ENCODE measurements at places on chromosomes 13 and 19.
A peak's percentile ranks its signal among the peaks of the same experiment; 100 is the strongest.

GRCh38 chr13:97200081-97200942, 21.8 kb upstream of the MBNL2 start:
- H3K4me1 ChIP-seq: no peaks in the 10 kb centered on the region
- peaks cover 6% of the 10 kb centered on the region for H3K36me3 ChIP-seq
- H3K27me3 ChIP-seq: peaks cover 25% of the 10 kb centered on the region
- H3K4me3 ChIP-seq: no peak overlapping the region

- H3K27me3 ChIP-seq: peaks cover 14% of the 10 kb centered on the region
- peaks cover 6% of the 10 kb centered on the region for H3K36me3 ChIP-seq
- no peak overlapping the region for H3K4me3 ChIP-seq
- no peaks in the 10 kb centered on the region for H3K4me1 ChIP-seq
- no peak overlapping the region for H3K27ac ChIP-seq
Measured at GRCh38 chr13:78045916-78046315, 127.3 kb upstream of the EDNRB start.

DNA sequence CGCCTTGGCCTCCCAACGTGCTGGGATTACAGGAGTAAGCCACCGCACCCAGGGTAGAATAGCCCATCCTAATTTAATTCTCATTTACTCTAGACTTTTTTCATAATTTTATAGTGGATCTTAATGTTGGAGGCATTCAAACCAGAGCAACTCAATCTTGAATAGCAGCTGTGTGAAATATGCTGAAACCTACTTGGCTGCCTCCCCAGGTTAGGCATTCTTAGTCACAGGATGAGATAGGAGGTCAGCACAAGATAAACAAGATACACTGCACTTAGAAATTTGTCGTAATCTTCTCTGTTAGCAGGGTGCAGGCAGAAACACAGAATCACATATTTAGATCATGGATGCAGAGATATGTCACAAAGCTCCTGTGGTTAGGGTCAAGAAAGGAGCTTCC, 2.7 kb upstream of the ZNF43 start:
- DNase-seq: no peak
- peaks cover 17% of the 10 kb centered on the region for H3K4me1 ChIP-seq
- H3K27ac ChIP-seq: no peak overlapping the region
- H3K27me3 ChIP-seq: no peaks in the 10 kb centered on the region

DNA sequence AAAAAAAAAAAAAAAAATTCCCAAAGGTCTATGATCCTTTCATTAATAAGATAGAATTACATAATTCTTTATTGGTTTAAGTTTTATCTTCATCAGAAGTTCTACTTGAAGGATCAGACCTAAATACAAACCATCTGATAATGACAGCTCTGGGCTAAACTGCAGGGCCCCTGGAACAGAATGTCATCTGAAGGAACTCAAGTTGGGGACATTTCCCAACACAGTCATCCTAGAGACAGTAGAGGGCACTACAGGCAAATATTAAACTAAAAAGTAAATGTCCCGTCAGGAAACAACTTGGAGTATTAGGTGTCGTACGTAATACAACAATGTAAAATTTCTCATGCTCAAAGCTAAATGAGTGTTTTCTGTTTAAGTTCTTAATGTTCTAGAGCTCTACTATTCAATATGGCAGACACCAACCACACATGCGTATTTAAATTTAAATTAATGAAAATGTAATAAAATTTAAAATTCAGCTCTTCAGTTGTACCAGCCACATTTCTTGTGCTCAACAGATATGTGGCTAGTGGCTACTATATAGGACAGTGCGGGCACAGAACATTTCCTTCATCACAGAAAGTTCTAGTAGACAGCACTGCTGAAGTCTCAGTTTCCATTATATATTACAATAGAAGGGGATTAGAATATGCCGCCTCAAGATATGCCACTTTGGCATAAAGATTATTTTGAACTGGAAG, 21.8 kb upstream of the NAXD start:
- DNase-seq: no peak
- H3K27me3 ChIP-seq: peaks cover 7% of the 10 kb centered on the region
- H3K36me3 ChIP-seq: no peaks in the 10 kb centered on the region
- no peak overlapping the region for H3K27ac ChIP-seq
- no peak overlapping the region for H3K4me3 ChIP-seq
- no peaks in the 10 kb centered on the region for H3K4me1 ChIP-seq

DNA sequence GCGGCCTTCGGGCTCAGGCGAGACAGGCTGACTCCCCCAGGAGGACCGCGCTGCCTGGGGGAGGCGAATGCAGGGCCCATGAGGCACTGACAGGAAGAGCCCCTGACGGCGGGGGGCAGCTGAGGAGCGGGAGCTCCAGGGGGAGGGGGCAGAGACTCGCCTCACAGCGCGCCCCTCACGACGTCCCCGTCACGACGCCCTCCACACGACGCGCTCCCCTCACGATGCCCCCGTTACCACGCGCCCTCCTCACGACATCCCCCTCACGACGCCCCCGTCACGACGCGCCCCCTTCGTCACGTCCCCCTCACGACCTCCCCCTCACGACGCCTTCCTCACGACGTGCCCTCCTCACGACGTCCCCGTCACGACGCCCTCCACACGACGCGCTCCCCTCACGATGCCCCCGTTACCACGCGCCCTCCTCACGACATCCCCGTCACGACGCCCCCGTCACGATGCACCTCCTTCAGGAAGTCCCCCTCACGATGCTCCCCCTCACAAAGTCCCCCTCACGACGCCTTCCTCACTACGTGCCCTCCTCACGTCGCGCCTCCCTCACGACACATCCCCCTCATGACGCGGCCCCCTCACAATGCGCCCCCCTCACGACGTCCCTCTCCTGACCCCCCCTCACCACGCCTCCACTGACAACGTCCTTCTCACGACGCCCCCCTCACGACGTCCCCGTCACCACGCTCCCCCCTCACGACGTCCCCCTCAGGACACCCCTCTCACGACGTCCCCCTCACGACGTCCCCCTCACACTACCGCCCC, 99.6 kb downstream of the ING1 start:
- no peak overlapping the region for H3K4me3 ChIP-seq
- peaks cover 26% of the 10 kb centered on the region for H3K27me3 ChIP-seq
- no peaks in the 10 kb centered on the region for H3K4me1 ChIP-seq
- no peaks in the 10 kb centered on the region for H3K36me3 ChIP-seq
- H3K27ac ChIP-seq: no peak overlapping the region

DNA sequence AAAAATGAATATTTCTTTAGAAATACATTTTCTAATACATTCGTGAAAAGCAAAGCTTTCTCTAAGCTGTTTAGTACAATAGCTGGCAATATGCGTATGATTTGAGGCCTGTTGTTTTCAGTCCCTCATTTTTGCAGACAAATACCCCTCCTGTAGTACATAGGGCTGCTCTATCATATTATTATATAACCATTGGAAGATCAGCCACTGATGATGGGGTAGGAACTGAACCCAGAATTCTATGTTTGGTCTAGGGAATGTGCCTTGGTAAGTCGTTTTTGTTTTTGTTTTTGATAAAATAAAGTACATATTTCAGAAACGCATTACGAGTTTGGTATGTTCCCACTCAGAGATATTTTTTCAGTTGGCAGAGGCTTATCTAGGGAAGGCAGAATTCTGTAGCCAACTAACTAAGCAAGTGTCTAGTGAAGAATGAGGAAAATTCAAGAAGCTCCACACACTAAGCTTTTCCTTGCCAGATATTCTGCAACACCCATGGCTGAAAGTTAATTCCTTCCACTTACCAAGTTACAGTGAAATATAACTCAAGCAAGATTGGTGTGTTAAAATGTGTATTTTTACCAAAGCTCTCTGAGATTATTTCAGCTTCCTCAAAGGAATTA, 656.9 kb upstream of the MIR17HG start:
- H3K4me1 ChIP-seq: no peaks in the 10 kb centered on the region
- no peak for DNase-seq
- H3K27ac ChIP-seq: no peak overlapping the region
- no peaks in the 10 kb centered on the region for H3K27me3 ChIP-seq
- H3K36me3 ChIP-seq: no peaks in the 10 kb centered on the region

DNA sequence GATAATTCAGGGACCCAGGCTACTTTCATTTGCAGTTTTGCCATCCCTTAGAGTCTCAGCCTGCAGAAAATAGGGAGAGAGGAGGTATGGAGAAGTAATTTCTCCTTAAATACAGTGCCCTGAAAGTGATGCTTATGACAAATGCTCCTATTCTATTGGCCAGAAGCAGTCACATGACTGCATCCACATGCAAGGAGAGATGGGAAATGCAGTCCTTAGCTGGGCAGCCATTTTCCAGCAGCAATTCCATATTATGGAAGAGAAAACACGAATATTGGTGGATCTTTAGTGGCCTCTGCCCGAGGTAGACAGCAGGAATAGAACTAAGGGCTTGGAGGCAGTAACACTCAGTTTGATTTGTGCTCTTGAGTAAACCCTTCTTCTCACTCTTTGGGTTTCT, 39.4 kb downstream of the VAV1 start:
- peak overlapping the region; percentile 47 for H3K27ac ChIP-seq
- no peak overlapping the region for H3K4me3 ChIP-seq
- DNase-seq: no peak
- H3K27me3 ChIP-seq: no peaks in the 10 kb centered on the region
- H3K4me1 ChIP-seq: peaks cover 56% of the 10 kb centered on the region

GRCh38 chr13:20221772-20222171, 10.3 kb downstream of the GJB6 start:
- no peaks in the 10 kb centered on the region for H3K36me3 ChIP-seq
- no peak overlapping the region for H3K4me3 ChIP-seq
- H3K4me1 ChIP-seq: peaks cover 10% of the 10 kb centered on the region
- H3K27ac ChIP-seq: no peak overlapping the region
- H3K27me3 ChIP-seq: peaks cover 9% of the 10 kb centered on the region
- DNase-seq: no peak

DNA sequence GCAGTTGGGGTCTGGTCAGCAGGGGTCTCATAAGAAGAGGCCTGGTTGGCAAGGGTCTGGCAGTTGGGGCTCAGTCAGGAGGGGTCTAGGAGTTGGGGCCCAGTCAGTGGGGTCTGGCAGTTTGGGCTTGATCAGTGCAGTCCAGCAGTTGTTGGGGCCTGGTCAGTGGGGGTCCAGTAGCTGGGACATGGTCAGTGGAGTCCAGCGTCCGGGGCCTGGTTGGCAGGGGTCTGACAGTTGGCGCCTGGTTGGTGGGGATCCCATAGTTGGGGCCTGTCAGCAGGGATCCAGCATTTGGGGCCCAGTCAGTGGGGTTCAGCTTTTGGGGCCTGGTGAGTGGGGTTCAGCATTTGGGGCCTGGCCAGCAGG, 60.5 kb upstream of the TPM4 start:
- no peak for DNase-seq
- H3K4me1 ChIP-seq: no peaks in the 10 kb centered on the region
- H3K4me3 ChIP-seq: no peak overlapping the region

DNA sequence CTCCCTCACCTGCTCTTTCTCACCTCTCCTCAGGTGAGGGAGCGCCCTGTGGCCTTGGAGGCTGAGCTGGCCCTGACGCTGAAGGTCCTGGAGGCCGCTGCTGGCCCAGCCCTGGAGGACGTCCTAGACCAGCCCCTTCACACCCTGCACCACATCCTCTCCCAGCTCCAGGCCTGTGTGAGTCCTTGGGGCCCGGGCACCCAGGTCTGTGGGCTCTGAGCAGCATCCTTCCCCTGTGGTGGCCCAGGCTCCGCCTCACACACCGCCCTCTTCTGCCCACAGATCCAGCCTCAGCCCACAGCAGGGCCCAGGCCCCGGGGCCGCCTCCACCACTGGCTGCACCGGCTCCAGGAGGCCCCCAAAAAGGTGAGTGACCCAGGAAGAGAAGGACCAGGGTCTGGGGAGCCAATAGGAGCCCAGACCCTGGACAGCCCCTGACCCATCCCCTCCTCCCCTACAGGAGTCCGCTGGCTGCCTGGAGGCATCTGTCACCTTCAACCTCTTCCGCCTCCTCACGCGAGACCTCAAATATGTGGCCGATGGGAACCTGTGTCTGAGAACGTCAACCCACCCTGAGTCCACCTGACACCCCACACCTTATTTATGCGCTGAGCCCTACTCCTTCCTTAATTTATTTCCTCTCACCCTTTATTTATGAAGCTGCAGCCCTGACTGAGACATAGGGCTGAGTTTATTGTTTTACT, 1.9 kb downstream of the IFNL1 start:
- peaks cover 50% of the 10 kb centered on the region for H3K4me1 ChIP-seq
- H3K27me3 ChIP-seq: no peaks in the 10 kb centered on the region
- H3K4me3 ChIP-seq: peak overlapping the region; percentile 88
- DNase-seq: peak; percentile 93

GRCh38 chr13:88257706-88258105, 586.5 kb downstream of the SLITRK5 start:
- H3K27ac ChIP-seq: no peak overlapping the region
- H3K4me1 ChIP-seq: no peaks in the 10 kb centered on the region
- no peaks in the 10 kb centered on the region for H3K27me3 ChIP-seq

DNA sequence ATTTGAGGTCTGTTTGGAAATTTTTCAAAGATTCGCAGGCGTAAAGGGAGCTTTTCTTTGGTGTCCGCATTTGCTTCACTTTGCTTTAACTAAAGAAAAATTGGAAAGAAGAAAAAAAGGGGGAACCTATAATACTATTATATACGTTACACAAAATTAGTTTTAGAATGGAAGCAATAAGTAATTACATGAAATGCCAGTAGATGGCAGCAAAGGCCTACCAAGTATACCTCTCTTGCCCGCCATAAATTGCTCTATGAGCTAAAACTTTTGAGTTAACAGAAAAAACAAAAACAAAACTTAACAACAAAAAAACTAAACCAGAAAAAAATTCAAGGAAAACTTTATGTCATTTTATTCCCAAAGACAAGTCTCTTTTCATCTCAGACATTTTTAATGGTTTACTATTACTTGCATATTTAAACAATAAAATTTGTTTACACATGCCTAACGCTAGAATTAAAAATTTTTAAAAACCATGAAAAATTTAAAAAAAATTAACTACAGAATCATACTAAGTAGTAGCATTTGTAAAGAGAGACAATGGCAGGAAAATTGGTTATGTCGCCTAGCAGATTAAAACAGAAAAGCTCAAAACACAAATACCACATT, 271.4 kb downstream of the NALCN start:
- DNase-seq: no peak
- H3K27ac ChIP-seq: no peak overlapping the region
- H3K36me3 ChIP-seq: no peaks in the 10 kb centered on the region
- H3K27me3 ChIP-seq: peaks cover 20% of the 10 kb centered on the region
- no peaks in the 10 kb centered on the region for H3K4me1 ChIP-seq

DNA sequence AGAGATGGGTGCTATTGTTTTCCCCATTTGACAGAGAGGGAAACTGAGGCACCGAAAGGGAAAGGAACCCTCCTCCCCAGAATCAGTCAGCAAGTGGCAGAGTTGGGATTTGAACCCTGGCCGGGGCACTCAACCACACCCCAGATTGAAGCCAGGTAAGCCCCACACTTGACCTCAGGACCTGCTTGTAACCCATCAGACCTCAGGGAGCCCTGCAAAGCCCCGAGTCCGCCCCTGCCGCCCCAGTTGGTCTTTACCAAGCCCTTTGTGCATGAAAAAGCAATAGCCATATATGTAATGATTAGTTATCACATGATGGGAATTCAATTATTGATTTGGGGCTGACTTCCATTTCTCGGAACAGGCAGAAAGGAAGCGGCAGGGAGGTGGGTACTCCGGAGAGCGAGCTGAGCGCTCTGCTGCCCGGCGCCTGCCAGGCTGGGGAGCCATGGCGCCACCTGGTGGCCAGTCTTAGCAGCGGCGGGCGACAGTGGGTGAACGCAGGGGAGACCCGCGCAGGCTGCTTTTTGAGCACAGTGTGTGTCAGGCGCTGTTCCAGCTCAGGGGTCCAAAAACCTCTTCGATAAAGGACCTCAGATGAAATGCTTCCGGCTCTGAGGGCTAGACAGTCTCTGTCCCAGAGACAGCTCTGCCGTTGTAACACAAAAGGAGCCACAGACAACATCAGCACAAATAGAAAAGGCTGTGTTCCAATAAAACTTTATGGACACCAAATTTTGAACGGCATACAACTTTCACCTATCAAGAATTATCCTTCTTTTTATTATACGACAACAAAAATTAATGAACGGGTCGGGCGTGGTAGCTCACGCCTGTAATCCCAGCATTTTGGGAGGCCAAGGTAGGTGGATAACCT, 82.9 kb upstream of the CACNA1A start:
- H3K27ac ChIP-seq: no peak overlapping the region
- peak; percentile 81 for DNase-seq
- no peak overlapping the region for H3K4me3 ChIP-seq
- no peaks in the 10 kb centered on the region for H3K36me3 ChIP-seq
- H3K4me1 ChIP-seq: no peaks in the 10 kb centered on the region

Measured in natural killer cell treated with Interleukin-12 subunit alpha and Interleukin-12 subunit beta and Interleukin-15 and Interleukin-18, amount 100 ng/mL, for 72 hours (primary cell).